ENCODE measurements at places on chromosomes 3 and 15.
A peak's percentile ranks its signal among the peaks of the same experiment; 100 is the strongest.

GRCh38 chr15:29091666-29092065 lies 178.0 kb downstream of the NSMCE3 start:
- no peak for DNase-seq

GRCh38 chr15:78216276-78217104 lies 17.9 kb downstream of the ACSBG1 start:
- DNase-seq, result no peak

GRCh38 chr3:134901461-134901860 lies 106.4 kb downstream of the EPHB1 start:
- DNase-seq, result no peak

GRCh38 chr3:72323773-72324172 lies 524.5 kb downstream of the SHQ1 start:
- DNase-seq, result no peak

DNA sequence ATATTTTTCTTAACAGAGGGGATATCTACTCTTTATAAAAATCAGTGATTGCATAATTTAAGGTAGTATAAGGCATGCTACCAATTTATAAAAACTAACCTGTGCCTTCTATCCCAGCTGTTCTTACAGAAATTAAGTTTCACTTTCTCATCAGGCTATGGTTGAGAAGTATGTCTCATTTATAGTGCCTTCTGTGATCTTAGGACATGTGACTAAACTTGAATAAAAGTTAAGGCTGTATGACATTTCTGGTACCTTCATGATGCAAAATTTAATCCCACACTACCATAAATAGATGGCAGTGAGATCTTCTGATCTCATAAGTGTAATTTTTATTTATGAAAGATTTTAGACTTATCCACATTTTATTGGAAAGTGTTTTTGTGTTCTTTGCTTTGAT lies 12.6 kb downstream of the TIPARP start:
- DNase-seq, result peak; percentile 29

DNA sequence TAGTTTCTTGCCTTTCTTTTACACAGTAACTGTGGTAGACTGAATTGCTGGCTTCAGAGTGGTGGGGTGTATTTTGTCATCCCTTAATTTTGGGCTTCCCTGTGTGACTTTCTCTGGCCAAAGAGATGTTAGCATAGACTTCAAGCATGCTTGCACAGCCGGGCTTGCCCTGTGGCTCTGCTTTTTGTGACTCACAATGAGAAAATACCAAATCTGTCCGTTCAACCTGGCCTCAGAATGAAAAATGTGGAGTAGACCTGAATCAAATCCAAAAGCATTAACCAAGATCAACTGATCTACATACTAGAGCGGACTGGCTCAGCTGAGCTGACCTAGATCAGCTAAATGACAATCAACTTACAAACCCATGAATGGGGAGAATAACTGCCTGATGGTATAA lies 51.4 kb downstream of the PLAAT1 start:
- no peak for DNase-seq

GRCh38 chr3:123167686-123168085 lies 34.1 kb upstream of the SEC22A start:
- DNase-seq, result no peak

GRCh38 chr3:17747890-17748247 lies 5.4 kb upstream of the TBC1D5 start:
- DNase-seq, result no peak

- DNase-seq, result no peak
Observed at GRCh38 chr15:98937413-98938104, 70.0 kb downstream of the PGPEP1L start.

GRCh38 chr3:133896002-133896761 lies 500 bp upstream of the RAB6B start:
- no peak for DNase-seq

DNA sequence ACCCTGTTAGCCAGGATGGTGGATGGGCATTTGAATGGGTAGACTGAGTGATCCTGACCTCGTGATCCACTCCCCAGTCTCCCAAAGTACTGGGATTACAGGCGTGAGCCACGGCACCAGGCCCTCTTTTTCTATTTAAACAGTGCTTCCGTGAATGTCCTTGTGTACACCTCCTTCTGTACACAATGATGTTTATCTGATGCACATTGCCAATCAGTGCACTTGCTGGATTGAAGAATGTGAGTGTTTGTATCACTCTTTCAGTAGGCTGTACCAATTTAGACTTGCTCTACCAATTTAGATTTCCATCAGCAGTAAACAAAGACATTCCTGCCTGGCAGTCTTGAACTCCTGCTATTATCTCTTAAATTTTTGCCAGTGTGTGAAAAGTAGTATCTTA lies 8.9 kb upstream of the ZNF619 start:
- DNase-seq, result no peak

DNA sequence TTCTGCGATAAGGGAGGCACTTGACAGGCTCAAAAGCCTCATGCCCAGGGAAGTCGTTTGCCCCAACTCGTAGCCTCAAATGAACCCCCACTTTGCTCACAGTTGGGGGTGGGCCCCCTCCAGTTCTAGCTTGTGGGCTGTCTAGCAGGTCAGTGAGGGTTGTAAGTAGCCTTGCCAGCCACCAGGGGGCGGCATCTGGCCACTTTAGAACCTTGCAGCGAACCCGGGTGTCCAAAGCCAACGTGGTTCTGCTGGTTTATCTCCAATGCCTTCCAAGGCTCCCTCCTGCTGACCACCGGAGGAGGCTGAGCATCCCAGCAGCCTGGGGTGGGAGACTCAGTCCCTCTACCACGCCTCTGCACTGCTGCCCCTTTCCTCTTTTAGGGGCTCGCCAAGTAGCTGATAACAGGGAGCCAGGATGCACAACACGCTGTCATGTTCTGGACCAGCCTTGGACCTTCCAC lies 9.2 kb upstream of the RBSN start:
- peak; percentile 76 for DNase-seq

DNA sequence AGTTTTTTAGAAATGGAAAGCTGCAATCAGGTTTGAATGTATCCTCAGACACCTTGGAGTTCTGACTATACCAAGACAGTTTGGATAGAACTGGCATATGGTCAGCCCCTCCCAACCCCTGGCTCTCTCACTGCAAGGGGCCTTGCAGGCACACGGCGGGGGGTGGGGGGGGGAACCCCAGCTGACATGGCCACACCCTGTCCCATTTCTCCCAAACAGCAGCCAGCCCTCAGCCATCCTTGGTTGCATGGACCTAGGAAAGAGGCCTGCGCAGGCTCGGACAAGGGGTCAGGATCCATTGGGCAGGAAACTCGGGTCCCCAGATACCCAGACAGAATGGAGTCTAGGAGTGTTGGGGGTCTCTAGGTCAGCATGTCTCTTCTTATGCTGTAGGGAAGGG lies 14.5 kb downstream of the CAND2 start:
- DNase-seq, result no peak

DNA sequence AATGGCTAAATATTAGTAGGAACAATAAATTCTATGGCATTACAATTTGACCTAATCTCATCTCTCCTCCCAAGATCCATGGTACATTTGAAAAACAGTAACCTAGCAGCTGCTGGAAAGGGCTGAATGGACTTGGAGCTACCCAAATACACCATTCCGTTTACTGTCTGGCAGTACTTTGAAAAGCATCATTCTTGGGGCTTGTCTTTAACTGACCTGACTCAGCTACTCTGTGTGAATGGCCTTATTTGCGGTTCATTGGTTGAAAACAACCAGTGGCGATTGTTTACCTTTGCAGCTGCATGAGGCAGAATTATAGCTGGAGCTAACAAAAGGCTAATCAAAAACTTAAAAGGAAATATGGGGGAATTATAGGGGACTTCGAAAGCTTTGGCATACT lies 311.2 kb upstream of the MCTP2 start:
- DNase-seq, result peak; percentile 51

GRCh38 chr3:41209646-41210045 lies 10.3 kb downstream of the CTNNB1 start:
- DNase-seq, result no peak

- DNase-seq, result no peak
Observed at GRCh38 chr3:154970797-154971196, 109.3 kb upstream of the MME start.

DNA sequence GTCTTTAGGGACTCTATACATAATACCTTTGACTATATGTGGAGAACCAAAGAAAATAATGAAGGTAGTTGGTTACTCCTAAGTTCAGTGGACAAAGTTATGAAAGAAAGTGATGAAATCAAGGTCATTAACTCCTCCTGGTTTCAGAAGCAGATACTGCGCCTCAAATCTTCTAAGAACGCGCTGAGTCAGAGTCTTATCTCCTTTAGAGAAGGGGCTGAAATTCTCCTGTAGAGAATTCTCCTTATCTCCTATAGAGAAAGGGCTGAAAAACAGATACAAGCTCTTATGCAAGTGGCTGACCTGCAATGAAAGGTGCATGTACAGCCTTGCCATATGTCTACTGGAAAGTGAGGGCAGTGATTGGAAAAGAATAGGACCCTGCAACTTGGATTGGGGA lies 824.2 kb downstream of the NSUN3 start:
- DNase-seq, result no peak

DNA sequence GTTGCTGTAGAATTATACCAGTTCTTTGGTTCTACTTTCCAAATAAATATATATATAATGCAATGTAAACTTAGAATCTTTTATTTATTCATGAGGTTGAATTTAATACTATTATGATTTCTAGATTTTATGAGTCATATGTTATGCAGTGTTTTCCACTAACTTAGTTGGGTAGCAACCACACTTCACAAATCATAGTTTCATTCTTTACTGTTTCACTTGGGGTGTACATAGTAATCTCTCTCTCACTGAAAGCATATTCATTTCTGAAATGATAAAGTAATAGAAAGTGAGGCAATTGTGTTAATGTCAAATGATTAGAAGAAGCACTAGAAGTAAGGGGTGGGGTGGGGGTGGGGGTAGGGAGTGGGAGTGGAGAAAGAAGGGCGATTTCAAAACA lies 52.6 kb downstream of the IQCH start:
- DNase-seq, result no peak

DNA sequence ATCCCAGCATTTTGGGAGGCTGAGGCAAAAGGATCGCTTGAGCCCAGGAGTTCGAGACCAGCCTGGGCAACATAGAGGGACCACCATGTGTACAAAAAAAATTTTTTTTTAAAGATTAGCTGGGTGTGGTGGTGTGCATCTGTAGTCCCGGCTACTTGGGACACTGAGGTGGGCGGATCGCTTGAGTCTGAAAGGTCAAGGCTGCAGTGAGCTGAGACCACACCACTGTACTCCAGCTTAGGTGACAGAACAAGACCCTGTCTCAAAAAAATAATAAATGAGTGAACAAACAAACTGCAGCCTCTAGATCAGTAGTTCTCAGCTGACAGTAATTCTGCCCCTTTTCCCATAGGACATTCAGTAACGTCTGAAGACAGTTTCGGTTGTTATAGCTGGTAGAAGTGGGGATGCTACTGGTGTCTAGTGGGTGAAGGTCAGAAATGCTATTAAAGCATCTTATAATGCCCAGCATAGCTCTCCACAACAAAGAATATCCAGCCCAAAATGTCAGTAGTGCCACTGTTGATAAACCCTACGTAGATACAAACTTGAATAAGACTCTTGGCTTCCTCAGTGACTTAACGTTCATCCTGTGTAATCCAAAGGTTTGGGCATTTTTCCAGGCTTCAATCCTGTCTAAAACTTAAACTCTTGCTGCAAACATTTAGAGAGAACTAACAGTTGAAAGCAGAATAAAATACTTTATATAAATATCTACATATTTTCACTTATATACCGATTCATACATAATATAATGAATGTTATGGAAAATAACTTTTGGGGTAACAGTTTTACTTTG lies 10.6 kb downstream of the SMC4 start:
- no peak for DNase-seq

GRCh38 chr3:58012302-58012701 lies 4.1 kb downstream of the FLNB start:
- DNase-seq, result no peak

- no peak for DNase-seq
Observed at GRCh38 chr3:187130346-187131066, 8.8 kb downstream of the RPL39L start.

DNA sequence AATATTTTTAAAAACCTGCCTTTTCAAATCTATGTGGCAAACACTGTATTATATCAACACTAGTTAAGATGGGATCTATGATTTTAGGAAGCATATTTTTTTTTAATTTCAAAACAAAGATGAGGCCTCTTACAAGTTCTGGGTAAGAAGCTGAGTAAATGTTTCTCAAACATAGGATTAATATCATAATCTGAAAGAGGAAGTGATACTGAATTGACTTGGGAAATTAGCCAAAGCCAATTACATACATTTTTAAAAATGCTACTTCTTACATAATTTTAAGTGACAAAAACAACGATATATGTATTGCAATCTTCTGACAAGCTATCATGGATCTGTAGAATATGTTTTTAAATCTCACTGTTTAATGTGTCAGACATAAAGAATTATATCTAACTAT lies 135.1 kb upstream of the UBP1 start:
- no peak for DNase-seq

- DNase-seq, result no peak
Observed at GRCh38 chr15:65772930-65773329, 19.2 kb downstream of the DENND4A start.

DNA sequence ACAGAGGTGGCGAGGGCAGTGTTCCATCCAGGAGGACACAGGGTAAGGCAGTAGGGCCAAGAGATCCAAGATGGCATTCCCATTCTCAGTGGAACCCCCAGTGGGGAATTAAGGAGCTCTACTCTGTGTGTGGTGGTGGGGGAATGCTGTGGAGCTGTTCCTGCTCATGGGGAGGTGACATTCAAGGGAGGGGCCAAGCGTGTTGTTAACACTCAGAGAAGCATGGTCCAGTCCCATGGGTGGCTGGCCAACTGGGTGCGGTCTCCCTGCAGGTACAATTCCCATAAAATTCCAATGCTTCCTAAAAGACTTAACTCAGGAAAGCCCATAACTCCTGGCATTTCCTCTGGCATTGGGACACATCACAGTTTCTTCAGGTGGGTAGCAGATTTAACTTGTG lies 2.3 kb downstream of the CAMP start:
- no peak for DNase-seq

DNA sequence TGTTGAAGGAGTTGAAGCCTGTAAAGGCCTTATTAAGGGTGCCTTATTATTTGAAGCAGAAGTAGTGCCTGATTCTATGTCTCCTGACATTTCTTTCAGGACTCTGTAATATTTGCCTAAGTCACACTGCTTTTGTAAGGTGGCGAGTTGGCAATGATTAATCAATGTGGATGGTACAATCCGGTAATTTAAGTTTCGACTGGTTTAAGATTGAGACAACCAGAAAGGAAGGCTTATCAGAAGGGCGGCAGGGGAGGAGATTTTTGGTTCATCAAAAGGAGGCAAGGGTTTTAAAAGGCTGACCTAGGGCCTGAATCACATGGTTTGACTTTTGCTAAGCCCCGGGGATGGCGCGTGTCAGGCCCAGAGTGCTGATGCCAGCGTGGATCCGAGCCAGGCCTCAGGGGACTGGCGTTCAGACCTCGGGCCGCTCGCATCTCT lies 830 bp upstream of the RNF13 start:
- no peak for DNase-seq

DNA sequence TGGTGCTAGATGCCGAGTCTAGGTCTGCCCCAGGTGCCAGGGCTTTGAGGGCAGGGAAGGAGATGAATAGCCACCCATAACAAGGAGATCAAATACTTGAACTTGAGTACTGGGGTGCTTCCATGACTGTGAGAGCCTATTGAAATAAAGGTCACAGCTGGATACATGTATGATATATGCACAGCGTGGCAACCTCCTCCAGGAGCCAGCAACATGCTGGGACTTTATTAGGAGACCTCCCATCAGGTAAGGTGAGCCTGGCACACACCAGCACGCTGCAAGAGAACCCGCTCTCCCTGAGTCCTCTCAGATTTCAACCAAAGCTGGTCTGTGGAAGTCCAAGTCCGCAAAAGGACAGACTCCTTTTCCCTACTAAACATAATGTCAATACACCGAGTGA lies 10.5 kb upstream of the HES1 start:
- peak; percentile 33 for DNase-seq
